Stimulated activated CD4-positive, alpha-beta T cell treated with anti-CD3 and anti-CD28 coated beads, Interleukin-1b, Interleukin-23, amount 100 ng/mL, for 48 hours (primary cell): ENCODE measurements at places on chromosomes 6 and 20.

DNA sequence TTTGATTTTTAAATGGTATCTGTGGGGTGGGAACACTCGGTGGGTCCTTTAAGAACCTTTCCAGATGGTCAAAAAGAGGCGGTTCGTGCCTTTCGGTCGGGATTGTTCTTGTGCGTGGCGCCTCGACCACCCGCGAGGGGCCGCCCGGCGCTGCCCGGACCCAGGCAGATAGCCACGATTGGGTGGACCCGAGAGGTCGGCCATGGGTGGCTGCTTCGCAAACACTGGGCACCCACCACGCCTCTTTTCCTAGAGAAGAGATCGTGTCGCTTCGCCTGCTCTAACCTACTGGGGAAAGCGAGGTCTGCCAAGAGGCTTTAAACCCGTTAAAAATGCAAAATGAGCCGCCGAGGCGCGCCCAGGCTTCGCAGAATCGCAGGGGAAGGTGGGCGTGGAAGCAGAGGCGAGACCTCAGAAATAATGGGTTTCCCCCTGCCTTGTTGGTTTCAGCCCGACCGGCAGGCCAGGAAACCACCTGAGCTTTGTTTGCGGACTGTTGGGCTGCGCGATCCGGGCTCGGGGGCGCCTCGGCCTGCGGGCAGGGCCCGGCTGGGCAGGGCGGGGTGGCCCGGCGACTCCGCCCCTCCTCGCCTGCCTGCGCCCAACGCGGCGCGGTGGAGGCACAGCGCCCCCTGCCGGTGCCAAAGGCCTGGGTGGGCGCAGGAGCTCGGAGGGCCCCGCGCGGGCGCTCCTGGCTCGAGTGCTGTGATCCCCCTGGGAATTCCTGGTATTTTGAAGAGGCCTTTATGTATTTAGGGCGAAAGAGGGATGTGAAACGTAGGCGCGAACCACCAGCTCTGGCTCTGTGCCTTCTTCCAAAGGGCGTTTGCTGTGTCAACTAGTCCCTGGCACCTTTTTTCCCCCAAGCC, 1.6 kb downstream of the MARCKS start:
- DNase-seq = peak; percentile 74

- no peak for DNase-seq
Measured at GRCh38 chr6:113684382-113684901, 172.7 kb upstream of the MARCKS start.

- no peak for DNase-seq
Measured at GRCh38 chr20:4689220-4689619, 32.5 kb upstream of the PRND start.

GRCh38 chr6:169624785-169625184, 77.0 kb downstream of the WDR27 start:
- no peak for DNase-seq

DNA sequence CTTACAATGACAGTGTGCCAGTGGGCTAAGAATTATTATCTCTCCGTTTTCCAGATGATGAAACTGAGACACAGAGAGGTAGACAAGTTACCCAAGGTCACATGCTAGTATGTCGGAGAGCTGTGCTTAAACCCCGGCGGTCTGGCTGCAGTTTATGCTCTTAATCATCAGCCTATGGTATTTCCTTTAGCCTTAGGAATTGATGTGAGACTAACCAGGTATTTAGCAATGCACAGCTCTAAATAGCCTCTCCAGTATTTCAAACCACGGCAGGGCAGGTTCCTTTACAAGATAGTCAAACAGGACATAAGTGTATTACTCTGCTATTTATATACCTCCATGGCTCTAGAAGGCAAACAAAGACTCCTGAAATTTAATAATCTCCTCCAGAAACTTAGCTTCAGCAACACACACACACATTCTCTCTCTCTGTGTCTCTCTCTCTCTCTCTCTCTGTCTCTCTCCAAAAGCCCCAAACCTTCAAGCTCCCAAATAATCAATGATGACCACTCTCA, 142.0 kb upstream of the ZNF217 start:
- no peak for DNase-seq

DNA sequence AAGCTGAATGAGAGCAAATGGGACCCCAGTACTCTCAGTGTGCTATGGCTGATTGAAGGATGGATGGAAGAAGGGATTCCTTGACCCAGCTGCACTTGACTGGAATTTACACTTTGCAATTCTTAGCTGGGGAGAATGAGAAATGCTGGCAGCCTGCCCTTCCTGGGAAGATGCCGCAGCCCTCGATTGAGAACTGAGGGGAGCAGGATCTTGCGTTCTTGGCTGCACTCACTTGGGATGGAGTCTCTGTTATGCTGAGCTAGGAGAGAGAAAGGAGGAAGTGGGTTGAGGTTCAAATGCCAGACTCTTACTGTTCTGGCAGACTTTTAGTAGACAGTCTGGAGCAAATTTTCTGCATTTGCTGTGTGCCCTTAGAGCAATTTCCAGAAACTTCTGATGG, 221.2 kb downstream of the FNDC1 start:
- no peak for DNase-seq

DNA sequence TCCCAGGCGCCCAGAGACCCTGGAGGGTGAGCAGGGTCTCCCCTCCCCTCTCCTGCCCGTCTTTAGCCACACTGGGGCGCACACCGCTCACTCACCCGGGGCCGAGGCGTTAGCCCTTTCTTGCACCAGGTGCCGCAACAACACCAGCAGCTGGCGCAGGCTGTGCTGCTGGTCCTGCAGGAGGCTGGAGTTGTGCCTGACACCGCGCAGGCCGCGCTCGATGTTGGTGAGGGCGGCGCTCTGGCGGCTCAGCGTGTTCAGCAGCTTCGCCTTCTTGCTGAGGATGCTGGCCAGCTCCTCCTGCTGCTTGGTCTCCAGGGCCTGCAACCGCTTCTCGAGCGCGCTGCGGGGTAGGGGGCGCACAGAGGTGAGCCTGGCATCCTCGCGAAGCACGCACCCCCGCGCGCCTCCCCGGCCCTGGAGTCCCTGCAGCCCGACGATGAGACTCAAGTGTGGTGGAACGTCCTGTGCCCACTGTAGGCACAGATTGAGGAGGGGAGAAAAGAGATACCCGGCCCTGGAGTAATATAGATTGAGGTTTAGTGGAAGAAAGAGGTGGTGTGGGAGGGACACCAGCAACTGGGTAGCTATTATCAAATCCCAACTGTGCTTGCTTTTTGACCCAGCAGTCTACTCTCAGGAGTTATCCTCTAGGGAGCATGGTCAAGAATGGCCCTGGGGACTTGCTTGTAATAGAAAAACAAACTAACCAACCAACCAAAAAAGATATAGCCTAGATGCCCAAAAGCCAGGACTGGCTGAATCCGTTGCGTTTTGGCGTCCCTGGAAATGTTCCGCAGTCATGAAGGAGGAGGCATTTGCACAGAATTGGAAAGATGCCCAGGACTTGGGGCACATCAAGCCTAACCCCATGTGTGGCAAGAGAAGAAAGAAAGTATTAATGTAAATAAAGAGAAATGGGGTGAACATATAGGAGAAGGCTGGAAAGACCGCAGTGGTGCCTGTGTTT, 30.9 kb downstream of the ANGPT4 start:
- no peak for DNase-seq

- no peak for DNase-seq
Measured at GRCh38 chr6:90790696-90791095, 203.8 kb upstream of the MAP3K7 start.

- no peak for DNase-seq
Measured at GRCh38 chr6:23180504-23181293, 611.3 kb downstream of the HDGFL1 start.

DNA sequence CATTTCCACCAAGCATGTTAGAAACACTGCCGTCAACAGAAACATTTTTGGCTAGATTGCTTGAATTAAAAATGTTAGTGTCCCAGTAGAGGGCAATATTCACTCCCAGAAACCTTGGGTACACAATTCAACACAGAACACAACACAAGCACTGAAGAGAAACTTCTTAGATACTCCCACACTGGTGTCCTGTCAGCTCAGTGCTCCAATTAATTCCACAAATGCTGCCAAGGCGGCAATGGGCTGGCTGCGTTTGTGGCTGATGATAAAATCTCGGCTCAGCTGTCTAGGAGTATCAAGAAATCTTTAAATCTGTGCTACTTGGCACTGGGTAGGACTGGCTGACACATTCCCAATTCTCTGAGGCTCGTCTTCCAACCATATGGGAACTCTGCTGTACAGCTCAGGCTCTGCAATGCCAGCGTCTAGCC, 39.3 kb downstream of the BEND3 start:
- no peak for DNase-seq

GRCh38 chr6:79821859-79822258, 125.5 kb downstream of the ELOVL4 start:
- no peak for DNase-seq

DNA sequence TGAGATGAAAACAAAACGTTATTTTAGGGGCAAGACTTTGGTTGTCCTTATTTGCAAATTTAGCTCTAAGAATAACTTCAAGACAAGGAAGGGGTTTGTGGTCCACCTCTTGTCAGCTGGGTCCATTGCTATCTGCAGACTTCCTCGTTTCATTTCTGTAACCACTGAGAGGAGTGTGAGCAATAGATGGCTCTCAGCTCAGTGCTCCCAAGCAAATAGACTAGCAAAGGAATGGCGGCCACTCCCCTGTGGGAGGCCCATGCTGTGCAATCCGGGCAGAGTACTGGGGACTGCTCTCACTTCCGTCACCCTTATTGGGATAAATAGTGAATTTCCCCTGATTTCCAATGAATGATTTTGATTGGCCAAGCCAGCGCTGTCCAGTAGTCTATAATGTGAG, 176.6 kb downstream of the ZDHHC14 start:
- DNase-seq = no peak

GRCh38 chr6:20211037-20211940, 980 bp downstream of the MBOAT1 start:
- DNase-seq = no peak

DNA sequence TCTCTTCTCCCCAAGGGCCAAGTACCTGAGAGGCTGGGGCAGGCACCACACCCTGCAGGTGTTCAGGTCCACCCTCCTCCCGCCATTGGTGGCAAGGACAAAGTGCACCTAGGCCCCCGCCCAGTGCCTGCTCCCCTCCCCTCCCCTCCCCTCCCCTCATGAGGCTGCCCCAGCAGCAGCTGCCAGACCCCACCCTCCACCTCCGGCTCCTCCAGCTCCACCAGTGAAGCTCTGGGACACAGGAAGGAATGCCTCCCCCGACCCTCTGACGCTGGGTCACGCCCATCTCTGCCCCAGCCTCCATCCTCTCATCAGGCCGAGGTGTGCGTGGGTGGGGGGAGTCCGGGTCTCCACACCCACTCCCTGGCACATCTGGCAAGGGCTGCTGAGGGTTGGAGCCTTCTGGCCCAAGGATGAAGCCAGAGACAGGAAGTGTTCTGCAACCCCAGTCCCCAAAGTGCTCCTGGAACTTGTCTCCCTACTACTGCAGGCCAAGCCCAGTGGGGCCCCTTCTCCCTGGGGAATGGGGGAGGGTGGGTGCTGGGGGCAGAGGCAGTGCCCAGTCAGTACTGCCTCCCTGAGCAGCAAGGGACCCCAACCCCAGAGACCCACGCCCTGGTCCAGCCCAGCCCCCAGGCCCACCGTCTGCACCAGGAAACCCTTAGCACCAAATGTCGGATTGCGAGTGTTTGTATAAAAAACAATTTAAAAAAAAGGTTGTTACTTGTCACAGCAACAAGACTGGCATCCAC, 1.6 kb upstream of the UCKL1 start:
- DNase-seq = peak; percentile 46

DNA sequence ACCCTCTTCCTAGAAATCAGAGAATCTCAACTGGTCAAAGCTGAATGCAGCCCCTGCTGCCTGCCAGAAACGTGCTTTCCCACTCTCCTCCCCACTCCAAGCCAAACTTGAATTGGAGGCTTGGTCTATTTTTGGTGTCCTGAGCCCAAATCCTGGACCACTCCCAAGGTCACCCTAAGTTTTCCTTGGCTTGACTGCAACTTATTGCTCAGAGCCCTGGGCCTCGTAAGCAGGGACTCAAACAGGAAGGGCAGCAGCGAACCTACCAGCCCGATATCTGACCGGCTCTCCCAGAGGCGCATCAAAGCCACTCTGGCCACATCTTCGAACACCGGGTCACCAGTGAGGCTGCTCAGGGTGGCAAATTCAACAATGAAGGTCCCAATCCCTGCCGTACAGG, 12.7 kb downstream of the EDEM2 start:
- no peak for DNase-seq

GRCh38 chr6:7973584-7973983, 63.0 kb upstream of the TXNDC5 start:
- no peak for DNase-seq

DNA sequence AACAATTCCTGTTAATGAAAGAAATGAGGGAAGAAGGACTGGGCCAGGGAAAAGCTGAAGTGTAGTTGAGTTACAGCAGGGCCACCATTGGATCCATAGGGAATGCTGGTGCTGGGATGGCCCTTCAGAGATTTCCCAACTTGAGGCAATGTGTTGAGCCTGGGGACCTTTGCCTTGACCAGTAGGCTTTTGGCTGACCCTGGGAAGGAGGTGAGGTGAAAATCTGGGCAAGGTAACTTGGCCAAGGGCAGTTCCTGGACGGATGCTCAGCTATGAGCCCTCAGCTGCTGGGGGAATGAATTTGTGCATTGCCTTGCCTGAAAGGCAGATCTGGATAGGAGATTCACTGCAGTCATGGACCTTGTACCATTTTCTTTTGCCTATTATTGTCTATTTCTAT, 20.4 kb downstream of the UTRN start:
- DNase-seq = no peak

DNA sequence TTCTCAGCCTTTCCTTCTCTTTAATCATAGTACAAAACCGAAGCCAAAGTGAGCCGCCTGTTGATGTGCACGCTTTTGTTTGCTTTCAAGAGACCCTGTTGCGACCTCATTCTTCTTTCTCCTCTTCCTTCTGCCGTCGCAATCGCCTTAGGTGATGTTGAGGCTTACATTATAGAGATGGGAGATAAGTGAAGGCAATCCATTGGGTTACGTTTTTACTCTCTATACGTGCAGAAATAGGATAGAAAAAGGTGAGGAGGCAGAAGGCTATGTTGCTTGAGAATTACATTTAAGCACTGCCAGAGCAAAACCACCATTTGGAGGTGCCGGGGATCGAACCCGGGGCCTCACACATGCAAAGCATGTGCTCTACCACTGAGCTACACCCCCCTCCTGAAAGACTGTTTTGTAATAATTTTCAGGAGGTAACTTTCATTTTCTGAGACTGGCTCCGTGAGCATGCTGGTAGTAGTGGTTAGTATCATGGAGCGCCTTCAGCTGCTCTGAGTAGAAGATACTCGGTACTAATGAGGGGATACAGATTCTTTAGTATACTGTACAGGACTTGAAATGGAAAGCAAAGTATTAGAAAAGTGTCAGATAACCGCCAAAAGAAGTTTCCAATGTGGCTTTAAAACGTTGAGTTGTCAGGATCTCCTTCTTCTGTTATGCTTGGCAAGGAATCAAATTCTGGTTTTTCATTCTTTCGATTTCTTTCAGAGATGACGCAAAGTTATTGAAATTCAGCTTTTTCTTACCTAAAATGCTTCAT, 165.6 kb downstream of the TRIM27 start:
- peak; percentile 18 for DNase-seq

DNA sequence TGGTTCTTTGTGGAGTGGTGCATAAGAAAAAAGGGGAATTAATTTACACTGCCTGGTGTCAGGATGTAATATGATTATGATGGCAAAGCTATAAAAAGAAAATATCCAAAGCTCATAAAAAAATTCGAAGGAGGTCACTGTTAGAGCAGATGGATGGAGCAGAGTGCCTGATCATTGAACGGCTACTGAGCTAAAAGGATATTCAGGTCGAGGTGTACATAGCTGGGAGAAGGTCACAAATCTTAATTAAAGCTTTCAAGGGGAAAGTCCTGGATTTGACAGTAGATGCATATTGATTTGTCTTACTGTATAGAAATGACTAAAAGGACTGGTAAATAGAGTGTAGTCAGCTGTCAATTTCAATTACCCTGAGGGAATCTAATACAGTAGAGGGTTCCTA, 84.4 kb downstream of the PKIB start:
- no peak for DNase-seq

- DNase-seq = no peak
Measured at GRCh38 chr20:56229812-56230211, 18.7 kb upstream of the MC3R start.
